ENCODE measurements at places on chromosomes 2 and 18. TPM values are rescaled to one million over a fixed set of nuclear protein-coding genes. Genes with fewer than 3 reads are reported as not detected.

The REG3G gene
- total RNA-seq = not detected

The MRPL44 gene
- 31.5 TPM for total RNA-seq

The FAM210A gene
- total RNA-seq = 27.3 TPM

The CFAP53 gene
- 0.42 TPM for total RNA-seq

The LIMS4 gene
- total RNA-seq = not detected

Measured in urinary bladder (tissue), 4 donors.